ENCODE measurements at places on chromosomes 13 and 19.

- DNase-seq = no peak
Measured at GRCh38 chr13:46053162-46054012, 841 bp upstream of the ZC3H13 start.

DNA sequence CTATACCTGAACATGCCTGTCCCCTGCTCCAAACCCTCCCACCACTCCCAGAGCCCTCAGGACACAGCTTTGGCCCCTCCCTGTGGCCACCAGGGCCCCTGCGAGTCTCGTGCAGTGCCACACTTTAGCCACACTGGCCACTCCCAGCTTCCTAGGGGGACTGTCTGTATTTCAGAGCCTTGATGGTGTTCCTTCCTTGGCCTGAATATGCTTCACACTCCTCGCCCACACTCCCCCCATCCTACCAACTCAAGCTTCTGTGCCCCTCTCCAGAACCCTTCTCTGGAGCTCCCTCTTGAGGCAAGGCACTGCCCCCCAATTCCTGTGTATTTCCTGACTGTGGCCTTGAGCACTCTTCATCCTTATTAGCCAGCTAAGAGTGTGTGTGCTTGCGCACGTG lies 80.2 kb downstream of the DPF1 start:
- DNase-seq = no peak

- no peak for DNase-seq
Measured at GRCh38 chr13:94712812-94713560, 641 bp upstream of the SOX21 start.

DNA sequence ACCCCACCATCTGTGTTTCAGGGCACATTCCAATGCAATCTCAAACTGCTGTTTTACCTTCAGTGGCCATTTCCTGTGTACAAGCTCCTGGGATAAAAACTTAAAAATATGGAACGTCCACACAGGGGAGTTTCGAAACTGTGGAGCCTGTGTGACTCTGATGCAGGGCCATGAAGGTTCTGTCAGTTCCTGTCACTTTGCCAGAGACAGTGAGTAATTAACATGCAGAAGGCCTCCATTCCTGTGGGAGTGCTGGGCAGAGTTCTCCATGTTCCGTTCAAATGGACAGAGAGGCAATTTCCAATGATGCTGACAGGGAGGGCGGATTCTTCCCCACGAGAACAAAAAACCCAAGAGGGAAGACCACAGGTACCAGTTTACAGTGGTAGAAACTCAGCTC lies 24.4 kb downstream of the WDR88 start:
- no peak for DNase-seq

DNA sequence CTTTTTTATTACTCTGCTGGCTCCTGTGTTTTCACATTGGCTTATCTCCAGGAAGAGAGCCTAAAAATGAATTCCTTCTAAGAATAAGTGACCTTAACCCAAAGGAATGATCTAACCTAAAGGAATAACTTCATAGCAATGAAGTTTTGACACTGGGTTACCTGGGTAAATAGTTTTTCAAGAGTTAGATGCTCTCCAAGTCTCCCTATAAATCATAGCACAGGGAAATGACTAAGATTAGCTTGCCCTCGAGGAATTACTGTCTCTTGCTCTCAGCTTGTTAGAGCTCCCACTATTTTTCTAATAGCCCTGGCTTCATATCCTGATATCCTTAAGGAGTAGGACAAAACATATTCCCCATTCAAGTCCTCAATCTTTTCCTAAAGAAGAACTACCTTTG lies 66.3 kb downstream of the SPRY2 start:
- no peak for DNase-seq

- DNase-seq = no peak
Measured at GRCh38 chr13:30154531-30154930, 152.8 kb downstream of the KATNAL1 start.

GRCh38 chr19:45404557-45405434 lies at the start of gene PPP1R13L:
Gene PPP1R13L (minus strand): TSS chr19:45405069. CDS start chr19:45398318, 6,751 bp downstream.
- peak; percentile 61 for DNase-seq

GRCh38 chr13:49638030-49638743 lies 9.9 kb downstream of the ARL11 start:
- DNase-seq = no peak

DNA sequence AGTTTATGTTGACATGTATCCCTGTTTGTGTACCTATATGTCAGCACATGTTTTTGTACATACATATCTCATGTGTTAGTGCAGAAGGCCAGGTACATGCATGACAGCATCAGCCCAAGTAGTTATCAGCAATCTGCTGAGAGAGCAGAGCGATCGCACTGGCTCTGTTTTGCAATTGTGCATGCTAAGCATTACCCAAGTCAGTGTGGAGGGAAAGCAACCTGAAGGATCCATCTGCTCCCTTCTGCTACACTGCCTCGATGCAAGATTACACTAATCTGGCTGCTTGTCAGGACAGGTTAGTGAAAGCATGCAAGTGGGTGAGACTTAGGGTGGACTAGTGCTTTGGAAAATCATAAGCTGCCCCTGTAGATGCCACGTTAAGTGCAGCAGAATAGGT lies 211.8 kb downstream of the PCCA start:
- no peak for DNase-seq

- peak; percentile 33 for DNase-seq
Measured at GRCh38 chr19:18349524-18350128, 9.2 kb downstream of the PGPEP1 start.

DNA sequence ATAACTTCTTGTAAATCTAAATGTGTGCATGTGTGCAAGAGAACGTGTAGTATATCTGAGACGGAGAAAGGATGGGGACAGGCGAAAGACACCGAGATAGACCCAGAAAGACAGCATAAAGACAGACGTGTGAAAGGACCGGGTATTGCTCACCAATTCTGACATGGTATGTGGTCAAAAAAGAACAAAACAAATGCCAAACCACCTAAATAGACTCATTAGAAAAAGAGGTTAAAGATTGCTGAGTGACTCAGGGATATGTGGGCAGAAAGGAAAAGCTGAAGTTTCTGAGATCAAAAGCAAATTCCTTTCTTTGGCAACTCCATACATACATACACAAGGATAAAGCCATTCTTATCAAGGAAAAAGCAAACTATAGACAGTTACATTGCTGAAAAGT lies 179.7 kb upstream of the TSC22D1 start:
- no peak for DNase-seq
